ENCODE measurements at places on chromosomes 16 and 17.

- DNase-seq = no peak
Measured at GRCh38 chr16:12256921-12257320, 280.4 kb downstream of the SNX29 start.

DNA sequence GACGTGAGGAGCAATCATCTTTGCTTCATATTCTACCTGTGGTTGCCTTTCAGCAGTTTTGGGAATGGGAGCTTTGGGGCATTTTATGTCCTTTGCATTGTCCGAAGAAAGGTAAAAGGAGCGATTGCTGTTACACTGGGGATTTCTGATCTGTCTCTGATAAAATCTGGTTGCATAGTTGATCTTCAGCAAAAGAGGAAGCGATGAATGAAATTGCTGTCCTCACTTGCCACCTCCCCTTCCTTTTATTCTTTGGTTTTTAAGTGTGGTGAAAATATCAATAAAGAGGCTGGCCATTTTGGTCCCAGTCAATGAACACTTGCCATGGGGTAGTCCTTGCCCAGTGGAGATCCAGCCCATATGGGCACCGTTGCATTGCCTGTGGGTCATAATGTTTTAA, 236.8 kb downstream of the MSI2 start:
- no peak for DNase-seq

- no peak for DNase-seq
Measured at GRCh38 chr17:76353004-76353598, 615 bp downstream of the PRPSAP1 start.

DNA sequence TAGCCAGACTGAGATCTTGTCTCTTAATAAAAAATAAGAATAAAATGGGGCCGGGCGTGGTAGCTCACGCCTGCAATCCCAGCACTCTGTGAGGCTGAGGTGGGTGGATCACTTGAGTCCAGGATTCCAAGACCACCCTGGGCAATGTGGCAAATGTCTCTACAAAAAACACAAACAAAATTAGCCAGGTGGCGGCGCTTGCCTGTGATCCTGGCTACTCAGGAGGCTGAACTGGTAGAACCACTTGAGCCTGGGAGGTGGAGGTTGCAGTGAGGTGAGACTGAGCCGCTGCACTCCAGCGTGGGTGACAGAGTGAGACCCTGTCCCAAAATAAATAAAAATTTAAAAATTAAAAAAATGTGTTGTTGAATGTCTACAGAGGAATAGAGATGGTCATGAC, 2.9 kb upstream of the DEF8 start:
- no peak for DNase-seq

GRCh38 chr17:65895969-65896368, 296.0 kb downstream of the CEP112 start:
- no peak for DNase-seq

- DNase-seq = no peak
Measured at GRCh38 chr17:18191967-18192366, 8.3 kb downstream of the ALKBH5 start.

DNA sequence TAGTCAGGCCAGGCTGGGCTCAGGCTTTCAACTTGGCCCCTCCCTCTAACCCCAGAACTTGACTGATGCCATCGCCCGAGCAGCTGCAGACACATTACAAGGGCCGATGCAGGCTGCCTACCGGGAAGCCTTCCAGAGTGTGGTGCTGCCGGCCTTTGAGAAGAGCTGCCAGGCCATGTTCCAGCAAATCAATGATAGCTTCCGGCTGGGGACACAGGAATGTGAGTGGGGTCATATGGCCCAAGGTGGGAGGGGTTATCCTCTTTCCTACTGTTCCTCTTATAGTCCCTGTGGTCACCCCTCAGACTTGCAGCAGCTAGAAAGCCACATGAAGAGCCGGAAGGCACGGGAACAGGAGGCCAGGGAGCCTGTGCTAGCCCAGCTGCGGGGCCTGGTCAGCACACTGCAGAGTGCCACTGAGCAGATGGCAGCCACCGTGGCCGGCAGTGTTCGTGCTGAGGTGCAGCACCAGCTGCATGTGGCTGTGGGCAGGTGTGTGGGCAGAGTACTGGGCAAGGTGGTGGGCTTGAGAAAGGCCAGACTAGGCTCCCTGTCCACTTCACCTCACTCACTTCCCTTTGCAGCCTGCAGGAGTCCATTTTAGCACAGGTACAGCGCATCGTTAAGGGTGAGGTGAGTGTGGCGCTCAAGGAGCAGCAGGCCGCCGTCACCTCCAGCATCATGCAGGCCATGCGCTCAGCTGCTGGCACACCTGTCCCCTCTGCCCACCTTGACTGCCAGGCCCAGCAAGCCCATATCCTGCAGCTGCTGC, 2.1 kb upstream of the NRN1L start:
- no peak for DNase-seq

DNA sequence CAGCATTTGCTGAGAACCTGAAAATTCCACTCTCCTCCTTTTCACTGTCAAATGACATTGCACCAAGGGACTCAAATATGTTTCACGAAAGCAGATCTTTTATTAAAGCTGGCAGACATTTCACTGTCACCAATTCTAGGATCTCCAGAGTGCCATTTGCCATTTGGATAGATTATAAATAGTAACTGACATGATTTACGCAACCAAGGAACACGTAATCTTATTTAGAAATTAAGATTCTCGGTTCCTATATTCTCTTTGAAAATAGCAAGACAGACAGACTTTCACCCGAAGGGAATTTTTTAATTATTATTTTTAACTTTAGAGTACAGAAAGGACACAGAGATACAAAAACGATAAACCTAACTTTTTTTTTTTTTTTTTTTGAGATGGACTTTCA, 49.6 kb downstream of the ANKFY1 start:
- DNase-seq = no peak

- DNase-seq = no peak
Measured at GRCh38 chr16:68396481-68396880, 51.8 kb downstream of the SMPD3 start.

- no peak for DNase-seq
Measured at GRCh38 chr16:69171325-69172084, 15.5 kb upstream of the SNTB2 start.

DNA sequence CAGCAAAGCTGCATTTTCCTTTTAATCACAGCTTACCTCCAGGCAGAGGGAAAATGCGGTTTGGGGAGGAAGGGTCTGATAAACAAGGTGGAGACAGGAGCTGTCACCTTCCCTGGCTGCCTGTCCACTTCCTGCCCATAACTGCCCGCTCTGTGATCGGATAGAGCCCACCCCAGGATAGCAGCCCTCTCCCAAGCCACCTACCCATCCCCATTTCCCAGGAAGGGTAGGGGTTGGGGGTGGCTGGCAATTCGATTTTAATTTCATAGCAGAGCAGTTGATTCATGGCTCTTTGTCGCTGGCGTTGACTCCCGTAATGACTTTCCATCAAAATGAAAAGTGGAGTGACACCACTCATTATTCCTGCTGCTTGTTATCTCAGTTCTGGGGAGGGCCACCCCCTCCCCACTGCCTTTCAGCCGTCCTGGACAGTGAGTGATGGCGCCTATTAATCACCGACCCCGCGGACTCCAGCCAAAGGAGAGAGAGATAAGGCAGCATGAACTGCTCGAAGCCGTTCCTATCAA, 11.2 kb downstream of the CDK5RAP3 start:
- no peak for DNase-seq

DNA sequence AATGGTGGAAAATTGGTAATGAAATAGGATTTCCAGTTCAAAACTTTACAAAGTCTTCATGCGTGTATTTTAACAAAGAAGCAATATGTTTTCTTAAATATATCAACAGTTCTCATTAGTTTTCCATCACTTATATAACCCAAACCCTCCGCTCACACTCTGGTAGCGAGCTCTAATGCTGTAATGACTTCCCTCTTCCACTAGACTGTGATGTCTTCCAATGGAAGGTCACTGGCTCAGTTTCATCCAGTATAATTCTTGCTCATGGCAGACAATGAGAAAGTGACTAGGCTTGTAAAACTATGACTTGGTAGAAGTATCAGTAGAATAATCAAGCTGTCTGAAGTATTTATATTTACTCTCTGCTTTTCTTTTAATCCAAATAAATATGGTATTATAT, 32.8 kb downstream of the NETO2 start:
- DNase-seq = no peak

DNA sequence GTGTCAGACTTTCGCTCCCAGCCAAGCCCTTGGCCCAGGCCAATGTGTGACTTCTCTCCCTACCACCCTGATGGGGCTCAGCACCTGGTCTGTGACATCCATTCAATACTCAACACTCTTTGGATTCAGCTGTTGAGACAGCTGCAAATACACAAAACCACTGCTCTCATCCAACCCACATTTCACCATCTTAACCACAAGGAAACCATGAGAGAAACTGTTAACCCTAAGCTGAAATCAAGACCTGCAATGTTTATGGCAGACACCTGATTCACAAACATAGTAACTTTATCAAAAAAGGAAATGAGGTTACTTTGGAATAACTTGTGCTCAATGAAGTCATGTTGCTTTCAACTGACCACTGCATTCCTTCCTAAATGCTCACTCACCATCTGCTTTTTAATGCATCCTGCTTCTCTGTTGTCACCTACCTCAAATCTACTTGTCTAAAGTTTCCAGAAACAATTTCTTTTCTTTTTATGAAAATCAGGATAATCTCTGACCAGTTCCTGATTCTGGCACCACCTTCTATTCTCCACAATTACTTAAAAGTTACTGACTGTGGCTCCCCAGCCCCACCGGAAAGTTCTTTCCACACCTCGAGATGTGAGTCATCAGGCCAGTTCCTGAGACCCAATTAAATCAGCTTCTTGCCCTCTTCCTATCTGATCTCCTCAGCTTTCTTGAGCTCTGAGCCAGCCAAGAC, 88.2 kb downstream of the NOG start:
- DNase-seq = peak; percentile 71

DNA sequence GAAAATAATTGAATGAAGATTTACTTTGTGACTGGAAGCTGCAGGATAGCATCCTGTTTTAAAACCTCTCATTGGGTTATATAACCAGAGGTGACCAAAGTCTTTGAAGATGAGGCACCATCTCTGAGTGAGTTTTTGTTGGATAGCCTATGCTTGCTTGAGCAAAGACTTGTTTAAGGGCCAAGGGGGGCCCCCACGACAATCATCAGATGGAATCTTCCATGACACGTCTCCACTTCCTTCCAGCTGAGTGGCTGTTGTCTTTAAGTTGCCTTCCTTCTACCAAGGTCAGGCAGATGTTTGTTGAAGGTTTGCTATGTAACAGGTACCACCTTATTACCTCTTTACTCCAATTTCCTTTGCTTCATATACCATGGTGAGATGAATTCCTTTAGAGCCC, 188.8 kb downstream of the PRKCA start:
- no peak for DNase-seq

- no peak for DNase-seq
Measured at GRCh38 chr17:66355510-66355909, 53.1 kb downstream of the PRKCA start.

- DNase-seq = no peak
Measured at GRCh38 chr17:53150101-53150698, 672.5 kb upstream of the KIF2B start.

GRCh38 chr17:27607521-27608091, 23.4 kb upstream of the LGALS9 start:
- no peak for DNase-seq

DNA sequence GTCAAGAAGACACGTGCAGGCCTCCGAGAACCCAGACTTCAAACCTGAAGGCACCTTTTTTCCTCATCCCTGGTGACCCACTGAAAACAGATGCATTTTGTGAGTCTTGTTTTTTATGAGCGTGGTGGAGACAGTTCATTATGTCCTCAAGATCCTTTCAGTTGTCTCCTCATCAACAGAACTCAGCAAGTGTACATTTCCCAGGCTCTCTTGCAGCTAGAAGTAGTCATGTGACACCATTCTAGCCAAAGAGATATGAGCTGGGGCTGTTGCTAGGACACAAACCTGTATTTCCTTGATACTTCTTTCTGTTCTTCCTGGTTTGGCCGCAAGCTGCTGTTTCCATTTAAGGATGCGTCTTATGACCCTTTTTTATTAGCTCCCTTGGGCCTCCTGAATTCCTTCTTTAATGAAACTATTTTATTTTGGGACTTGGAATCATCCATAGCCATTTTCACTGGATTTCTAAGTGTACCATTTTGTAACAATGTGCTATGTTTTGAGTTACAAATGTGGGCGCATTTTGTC, 135.7 kb upstream of the FOXF1 start:
- no peak for DNase-seq

GRCh38 chr17:49618028-49618611, 42.4 kb downstream of the NXPH3 start:
- no peak for DNase-seq

- DNase-seq = no peak
Measured at GRCh38 chr17:44293509-44294226, 14.7 kb upstream of the RUNDC3A start.

DNA sequence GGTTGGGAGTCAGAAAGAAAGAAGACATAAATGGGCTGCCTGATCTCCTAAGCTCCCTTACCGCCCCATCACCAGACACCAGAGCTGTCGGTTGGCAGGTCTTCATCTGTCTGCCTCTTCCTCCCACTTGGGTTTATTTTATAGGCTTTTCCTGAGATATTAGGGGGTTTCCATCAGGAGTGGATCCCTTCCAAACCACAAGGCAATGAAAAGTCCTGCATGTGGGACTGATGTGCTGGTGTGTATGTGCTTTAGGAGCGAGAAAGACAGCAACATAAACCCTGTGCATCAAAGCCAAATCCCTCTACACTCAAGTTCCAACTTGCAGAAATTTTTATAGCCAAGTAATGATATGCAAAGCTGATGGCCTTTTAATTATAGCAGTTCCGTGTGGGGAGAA, 389.5 kb downstream of the SLC39A11 start:
- no peak for DNase-seq

- no peak for DNase-seq
Measured at GRCh38 chr16:85008271-85008670, 3.1 kb downstream of the ZDHHC7 start.

GRCh38 chr16:47320546-47321310, 140.1 kb downstream of the ITFG1 start:
- no peak for DNase-seq

DNA sequence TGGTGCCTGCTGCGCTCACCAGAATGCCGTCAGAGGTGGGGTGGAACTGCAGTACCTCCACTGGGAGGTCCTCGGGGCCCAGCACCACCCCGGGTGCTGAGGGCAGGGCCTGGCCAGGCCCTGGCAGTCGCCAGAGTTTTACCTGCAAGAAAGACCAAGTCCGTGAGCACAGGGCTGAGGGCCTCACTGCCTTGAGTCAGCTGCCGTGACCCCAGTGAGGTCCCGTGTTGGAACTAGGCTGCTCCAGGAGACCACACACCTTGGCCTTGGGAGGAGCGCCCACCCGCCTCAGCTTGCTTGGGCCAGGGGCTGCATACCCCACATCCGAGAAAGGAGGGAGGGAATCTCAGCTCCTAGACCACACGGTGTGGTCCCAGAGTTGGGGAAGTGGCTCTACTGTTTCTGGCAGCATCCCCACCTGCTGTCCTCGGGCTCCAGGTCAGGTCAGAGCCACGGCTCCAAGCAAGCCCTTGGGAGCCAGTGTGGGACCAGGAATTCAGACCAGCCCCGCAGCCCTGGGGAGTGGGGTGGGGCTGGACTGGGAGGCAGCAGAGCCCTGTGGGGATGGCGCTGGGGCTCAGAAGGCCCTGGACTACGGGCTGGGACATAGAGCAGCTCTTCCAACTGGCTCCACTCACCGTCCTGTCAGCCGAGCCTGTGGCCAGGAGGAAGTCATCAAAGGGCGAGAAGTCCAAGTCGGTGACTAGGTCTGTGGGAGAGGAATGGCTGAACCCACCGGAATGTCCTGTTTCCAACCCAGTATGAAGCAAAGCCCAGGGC, 8.7 kb downstream of the CORO7 start:
- no peak for DNase-seq
